HCEC 1CT (cell line): ENCODE measurements at places on chromosomes 4 and X.

- DNase-seq, result no peak
Measured at GRCh38 chr4:47210828-47211227, 179.5 kb downstream of the GABRB1 start.

GRCh38 chrX:45735571-45735970 lies 534.9 kb upstream of the DIPK2B start:
- peak; percentile 48 for DNase-seq

GRCh38 chr4:147482281-147482680 lies 1.4 kb downstream of the EDNRA start:
- no peak for DNase-seq

- no peak for DNase-seq
Measured at GRCh38 chr4:3648731-3649130, 116.5 kb upstream of the LRPAP1 start.

- DNase-seq, result peak; percentile 84
Measured at GRCh38 chr4:47741200-47741599, 96.7 kb downstream of the CORIN start.

DNA sequence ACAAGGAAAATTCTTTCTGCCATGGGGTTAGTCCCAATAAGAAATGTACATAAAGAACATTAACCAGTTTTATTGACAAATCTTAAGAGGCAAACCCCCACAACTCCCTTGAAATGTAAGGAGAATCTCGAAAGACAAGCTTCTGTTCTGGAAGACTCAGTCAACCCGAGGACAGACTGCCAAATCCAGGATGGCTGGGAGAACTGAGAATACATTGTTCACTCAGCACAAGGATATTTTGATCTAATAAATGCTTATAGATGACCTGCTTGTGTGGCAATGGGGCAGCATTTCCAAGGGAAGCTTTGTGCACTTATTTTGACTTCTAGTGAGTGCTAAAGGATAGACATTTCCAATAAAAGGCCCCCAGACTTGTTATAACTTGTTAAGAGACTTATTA lies 280.4 kb downstream of the DHX15 start:
- no peak for DNase-seq

DNA sequence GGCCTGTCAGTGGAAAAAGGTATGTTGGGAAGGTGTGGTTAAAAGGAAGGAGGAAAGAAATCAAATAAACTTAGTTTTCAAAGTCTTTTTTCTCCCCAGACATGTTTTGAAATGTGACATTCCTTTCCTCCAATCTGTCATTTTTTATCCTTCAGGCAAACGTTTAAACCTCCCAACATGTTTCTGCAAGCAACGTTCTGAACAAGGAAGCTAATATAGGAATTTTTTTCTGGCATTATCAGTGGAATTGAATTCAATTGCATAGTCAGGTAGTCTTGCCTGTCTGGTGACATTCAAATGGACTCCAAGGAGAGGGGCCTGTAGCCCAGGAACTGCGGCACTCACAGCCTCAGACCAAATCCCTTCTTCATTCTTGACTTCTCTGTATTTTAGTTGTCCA lies 30.0 kb upstream of the RASSF6 start:
- DNase-seq, result no peak

DNA sequence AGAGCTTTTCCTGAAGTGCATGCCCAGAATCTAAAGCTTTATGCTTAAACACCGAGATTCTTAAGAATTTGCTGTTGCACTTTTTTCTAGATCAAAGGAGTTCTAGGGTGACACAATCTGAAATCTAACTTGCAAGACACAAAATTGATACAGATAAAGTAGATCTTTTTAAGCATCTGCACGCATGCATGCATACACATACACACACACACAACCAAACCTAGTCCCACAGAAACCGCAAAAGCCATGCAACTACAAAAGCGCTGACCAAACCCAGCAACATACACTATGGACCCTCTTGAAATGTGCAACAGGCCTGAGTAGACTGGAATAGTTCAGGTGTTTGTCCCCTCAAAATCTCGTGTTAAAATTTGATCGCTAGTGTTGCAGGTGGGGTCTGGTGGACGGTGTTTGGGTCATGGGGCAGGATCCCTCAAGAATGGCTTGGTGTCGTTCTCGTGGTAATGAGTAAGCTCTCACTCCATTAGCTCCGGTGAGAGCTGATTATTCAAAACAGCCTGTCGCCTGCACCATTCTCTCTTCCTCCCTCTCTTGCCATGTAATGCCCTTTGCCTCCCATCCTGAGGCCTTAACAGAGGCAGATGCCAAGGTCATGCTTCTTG lies 52.7 kb downstream of the IRF2 start:
- no peak for DNase-seq

DNA sequence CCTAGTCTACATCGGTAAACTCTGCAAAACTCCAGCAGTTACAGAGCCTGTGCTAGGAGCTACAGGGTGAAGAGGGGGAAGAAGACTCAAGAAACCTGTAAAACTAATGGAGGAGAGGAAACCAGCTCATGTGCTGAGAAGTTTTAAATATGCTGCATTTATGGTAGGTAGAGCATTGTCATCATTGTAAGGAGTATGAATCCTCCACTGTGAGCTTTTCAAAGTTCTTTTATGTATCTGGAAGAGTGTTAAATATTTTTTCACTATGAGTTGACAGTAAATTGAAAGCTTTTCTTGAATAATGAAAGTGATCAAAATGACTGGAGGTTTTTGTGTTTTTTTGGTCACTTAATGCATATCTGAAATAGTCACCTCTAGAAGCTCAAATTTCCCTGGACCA lies 46.2 kb downstream of the SEPTIN11 start:
- DNase-seq, result no peak

DNA sequence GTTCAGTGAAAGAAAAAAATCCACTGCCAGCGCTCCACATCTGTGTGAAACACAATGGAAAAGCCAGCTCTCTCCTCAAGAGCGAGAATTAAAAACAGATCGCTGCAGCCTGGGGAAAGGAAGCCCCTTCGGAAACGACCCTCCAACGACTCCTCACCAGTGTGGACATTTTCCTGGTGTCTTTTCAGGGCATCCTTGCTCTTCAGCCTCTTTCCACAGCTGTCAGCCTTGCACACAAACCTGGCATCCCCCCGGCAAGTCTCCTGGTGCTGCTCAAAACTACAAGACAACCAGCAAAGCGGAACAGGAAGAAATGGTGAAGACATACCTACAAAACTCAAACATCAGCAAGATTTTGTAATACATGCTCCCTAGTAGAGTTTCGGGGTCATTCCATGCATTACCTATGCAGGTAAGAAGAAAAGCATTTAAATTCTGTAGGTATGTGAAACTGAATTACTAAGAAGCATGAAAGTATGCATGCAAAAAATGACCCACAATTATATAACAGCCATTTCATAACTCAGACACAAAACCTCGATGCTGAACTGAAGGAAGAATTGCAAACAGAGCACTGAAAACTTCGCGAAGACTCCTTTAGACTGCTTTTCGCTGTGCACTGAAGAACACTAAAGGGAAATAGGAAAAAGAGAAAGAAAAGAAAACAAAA lies 106.1 kb downstream of the PRDM5 start:
- DNase-seq, result no peak

DNA sequence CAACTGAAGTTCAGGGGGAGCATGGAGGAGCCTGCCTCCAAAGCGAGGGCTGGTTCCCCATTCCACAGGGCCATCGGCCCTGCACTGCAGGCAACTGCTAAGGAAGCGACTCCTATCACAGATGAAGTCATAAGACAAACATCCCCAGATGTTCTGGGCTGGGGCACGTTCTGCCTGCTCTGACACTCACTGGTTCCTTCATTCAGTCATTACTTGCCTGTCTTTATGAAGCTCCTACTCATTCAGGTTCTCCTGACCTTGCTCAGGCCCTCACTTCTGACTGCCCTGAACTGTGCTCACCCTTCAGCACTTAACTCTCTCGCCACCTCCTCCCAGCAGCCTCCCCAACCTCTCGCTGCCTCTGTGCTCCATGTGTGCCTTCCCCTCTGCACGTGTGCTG lies 2.5 kb upstream of the SLC2A9 start:
- no peak for DNase-seq

DNA sequence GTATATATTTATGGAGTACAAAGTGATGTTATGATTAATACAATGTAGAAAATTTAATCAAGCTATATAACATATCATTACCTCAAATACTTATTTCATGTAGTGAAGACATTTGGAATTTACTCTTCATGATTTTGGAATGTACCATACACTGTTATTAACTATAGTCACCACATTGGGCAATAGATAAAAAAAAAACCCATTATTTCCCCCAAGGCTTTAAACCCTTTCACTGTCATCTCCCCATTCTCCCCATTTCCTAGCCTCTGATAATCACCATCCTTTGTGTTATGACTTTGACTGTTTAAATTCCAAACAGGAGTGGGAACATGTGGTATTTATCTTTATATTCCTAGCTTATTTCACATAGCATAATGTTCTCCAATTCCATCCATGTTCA lies 2189.1 kb upstream of the AGA start:
- no peak for DNase-seq

DNA sequence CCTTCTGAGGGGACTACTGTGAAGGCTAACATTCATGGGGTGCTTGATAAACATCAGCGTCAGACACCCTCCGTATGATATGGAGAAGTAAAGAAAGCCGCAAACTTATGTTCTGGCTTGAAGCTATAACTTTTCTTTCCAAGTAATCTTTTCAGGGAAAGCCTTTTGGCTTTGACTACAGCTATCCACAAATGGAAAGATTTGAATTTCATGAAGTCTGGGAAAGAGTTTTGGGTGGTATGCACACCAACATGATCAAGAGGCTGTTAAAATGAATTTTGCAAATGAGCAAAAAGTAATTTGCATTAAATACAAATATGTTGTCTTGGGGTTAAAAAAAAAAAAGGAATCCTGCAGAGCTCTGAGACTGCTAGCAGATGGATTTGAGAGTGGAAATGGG lies 114.8 kb upstream of the LIMCH1 start:
- DNase-seq, result no peak

DNA sequence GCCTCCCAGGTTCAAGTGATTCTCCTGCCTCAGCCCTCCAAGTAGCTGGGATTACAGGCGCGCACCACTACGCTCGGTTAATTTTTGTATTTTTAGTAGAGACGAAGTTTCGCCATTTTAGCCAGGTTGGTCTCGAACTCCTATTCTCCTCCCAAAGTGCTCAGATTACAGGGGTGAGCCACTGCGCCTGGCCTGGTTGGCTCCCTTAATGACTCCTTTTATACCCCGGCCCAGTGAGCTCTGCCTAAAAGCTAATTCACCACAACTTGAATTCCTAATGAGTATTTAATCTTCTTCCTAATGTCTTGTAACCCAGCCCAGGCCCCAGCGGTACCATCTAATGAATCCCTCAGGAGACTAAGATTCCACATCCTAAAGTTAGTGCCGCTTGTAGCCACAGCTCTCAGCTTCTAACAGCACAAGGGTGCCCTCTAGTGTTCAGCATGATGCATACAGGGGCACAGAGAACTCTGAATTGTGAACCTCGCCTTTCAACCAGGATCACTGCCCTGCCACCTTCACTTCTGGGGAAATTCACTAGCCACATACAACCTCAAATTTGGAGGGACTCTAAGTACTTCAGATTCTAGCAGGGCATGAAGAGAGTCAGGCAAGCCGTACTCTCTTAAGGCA lies 89.5 kb downstream of the OR13H1 start:
- DNase-seq, result peak; percentile 34

GRCh38 chr4:184826691-184827270 lies 1.0 kb upstream of the ACSL1 start:
- no peak for DNase-seq

- no peak for DNase-seq
Measured at GRCh38 chr4:8284391-8284790, 14.8 kb downstream of the HTRA3 start.

DNA sequence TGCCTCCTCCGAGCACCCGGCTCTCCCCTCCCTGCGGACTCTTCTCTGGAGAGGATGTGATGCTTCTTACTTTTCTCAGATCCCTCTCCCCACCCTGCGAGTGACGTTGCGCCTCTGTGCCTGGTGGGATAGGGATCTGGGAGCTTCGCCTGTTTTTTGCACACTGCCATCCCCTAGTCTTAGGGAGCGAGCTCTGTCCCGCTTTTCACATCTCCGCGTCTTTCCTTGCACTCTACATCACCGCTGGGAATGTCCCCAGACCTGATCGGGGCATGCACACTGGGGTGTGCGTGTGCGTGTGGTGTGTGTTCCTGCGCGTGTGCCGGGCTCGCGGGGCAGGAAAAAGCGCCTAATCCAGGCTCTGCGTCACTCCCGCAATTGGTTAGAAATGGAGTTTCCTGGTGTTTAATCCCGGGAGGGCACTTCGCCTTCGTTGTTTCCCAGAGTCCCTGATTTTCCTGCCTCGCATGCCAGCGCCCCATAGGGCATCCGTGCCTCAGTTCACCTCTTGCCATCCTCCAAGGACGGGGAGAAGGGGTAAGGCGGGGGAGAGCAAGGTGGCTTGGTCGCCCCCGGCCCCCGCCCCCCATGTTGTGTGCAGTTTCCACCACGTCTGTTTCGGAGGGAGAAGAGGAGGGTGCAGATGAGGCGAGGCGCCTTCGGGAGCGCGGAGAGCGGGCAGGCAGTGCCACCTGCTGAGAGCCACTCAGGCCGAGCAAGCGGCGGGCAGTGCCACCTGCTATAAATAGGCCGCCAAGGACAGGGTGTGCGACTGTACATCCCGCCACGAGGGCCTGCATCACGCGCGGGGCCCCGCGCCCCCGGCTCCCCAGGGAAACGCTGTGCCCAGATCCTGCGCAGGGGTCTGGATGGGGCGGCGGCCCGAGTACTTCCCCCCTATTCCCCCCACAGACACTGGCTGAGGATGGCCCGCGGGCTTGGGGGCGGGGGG lies 759 bp upstream of the TBC1D1 start:
- no peak for DNase-seq

DNA sequence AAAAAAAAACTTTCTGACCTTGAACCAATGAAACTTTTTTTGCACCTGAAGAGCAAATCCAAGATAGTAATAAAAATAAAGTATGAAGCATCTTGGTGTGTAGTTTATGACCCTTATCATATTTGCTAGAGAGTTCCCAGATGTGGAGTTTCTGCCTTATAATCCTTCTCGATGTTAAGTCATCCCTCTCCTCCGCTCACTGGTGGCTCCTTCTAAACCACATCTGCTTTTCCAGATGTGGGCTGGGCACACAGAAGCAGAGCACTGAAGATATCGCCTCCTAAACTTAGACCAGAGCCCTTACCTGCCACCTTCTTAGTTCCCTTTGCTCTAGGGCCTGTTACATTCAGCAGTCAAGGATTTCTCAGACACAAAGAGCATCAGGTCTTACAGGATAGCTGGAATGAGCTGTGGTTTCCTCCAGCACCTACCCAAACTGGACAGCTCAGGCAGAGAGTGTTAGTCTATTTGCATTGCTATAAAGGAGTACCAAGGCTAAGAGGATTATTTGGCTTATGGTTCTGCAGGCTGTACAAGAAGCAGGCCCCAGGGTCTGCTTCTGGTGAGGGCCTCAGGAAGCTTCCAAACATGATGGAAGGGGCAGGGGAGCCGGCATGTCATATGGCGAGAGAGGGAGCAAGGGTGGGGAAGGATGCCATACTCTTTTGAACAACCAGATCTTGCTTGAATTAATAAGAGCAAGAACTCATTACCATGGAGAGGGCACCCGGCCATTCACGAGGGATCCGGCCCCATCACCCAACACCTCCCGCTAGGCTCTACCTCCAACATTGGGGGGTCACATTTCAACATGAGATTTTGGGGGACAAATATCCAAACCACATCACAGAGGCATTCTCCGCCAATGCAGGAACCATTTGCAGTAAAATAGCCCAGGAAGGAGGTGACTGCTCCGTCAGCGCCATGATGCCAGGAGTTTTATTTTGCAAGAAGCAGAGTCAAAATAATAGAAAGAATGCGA lies 75.6 kb upstream of the HELT start:
- DNase-seq, result no peak

GRCh38 chr4:135316266-135316779 lies 1114.7 kb upstream of the PABPC4L start:
- DNase-seq, result no peak

GRCh38 chr4:177220376-177220775 lies 89.3 kb upstream of the NEIL3 start:
- DNase-seq, result peak; percentile 39

- no peak for DNase-seq
Measured at GRCh38 chr4:16136311-16136710, 52.5 kb upstream of the PROM1 start.
